ENCODE measurements at places on chromosomes 5 and 9. TPM values are rescaled to one million over a fixed set of nuclear protein-coding genes. Genes with fewer than 3 reads are reported as not detected.

GRCh38 chr5:165349735-165350134 lies 1844.3 kb downstream of the MAT2B start:
- no peak for DNase-seq

DNA sequence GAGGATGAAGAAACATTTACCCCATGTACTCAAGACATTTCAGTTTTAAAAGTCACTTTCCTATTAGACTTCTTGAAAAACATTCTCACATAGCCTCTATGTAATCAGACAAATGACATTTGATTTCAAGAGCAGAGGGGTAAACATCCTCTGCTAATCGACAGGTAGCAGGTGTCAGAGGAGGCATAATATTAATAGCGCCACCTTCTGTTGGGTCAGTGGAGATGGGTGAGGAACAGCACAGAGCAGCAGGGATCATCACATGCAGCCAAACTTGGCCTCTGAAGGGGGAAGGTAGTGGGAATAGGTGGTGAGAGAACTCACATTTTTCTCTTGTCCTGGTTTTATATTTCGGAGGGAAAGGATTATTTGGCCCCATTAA lies 3.3 kb upstream of the LSM11 start:
- peak; percentile 54 for DNase-seq

DNA sequence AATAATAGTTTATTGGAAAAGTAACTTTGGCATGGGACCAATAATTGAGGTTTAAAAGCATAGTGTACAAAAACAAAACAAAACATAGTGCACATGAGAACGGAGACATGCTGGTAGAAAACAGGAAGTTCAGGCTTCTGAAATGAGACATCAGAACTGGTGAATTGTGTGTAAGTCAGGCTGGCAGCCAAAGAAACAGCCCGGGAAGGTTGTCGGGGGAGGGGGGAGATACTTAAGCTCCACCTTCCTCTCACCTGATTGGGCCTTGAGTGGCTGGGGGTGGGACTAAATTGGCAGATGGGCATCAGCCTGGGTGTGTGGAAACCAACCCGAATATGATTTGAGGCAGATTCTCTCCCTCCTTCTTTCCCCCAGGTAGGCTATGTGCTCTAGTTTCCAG lies 256.3 kb downstream of the SMARCA2 start:
- DNase-seq: peak; percentile 42

DNA sequence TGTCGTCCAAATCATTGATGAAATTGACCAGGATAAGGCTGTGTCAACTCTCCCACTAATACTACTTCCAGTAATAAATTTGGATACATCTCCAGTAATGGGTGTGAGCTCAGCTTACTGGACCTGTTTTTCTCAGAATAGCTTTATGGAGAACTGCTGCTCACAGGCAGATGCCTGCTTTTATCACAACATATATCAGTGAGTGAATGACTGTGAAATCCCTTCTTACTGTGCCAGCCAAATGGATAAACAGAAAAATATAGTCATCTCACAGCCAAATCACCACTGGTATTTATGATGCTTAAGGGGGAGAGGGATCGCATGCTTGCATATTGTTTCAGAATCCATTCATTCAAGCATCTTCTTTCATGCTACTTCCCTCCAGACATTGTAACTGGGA lies 148.4 kb upstream of the PAPPA start:
- no peak for DNase-seq

GRCh38 chr5:113693701-113694100 lies 180.2 kb downstream of the YTHDC2 start:
- no peak for DNase-seq

GRCh38 chr5:169695919-169696490 lies 58.9 kb downstream of the DOCK2 start:
- DNase-seq: no peak

DNA sequence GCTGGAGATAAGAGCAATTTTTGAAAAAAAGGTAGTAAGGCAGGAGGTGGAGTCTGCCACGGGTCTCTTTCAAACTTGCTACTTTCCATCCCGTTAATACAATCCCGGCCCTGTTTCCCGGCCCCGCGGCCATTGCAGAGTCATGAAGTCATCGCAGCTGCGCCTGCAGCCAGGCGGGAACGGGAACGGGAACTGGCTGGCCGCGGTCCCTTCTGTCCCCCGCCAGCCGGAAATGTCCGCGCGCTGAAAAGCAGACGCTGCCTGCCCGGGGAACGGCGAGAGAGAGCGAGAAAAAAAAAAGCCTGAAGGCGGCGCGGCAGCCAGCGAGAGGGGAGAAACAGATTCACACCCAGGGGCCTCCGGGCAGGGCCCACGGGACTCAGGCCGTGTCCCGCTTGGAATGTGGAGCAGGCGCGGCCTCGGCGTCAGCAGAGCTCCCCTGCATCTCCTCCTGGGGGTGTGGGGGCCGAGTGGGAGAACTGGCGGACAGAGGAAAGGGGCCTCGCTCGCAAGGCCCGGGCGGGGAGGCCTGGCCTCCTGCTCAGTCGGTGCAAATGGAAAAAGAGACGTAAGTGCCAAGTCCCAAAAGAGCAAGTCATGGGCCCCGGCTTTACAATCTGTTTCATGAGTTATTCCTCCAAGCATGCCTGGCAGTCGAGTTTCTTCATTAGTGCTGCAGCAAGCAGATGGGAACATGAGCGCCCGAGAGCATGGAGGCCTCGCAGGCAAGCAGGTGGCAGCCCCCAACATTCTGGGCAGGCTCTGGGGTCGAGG lies 201.2 kb upstream of the GAS1 start:
- no peak for DNase-seq

- peak; percentile 69 for DNase-seq
Measured at GRCh38 chr5:10760096-10760920, 726 bp downstream of the DAP start.

DNA sequence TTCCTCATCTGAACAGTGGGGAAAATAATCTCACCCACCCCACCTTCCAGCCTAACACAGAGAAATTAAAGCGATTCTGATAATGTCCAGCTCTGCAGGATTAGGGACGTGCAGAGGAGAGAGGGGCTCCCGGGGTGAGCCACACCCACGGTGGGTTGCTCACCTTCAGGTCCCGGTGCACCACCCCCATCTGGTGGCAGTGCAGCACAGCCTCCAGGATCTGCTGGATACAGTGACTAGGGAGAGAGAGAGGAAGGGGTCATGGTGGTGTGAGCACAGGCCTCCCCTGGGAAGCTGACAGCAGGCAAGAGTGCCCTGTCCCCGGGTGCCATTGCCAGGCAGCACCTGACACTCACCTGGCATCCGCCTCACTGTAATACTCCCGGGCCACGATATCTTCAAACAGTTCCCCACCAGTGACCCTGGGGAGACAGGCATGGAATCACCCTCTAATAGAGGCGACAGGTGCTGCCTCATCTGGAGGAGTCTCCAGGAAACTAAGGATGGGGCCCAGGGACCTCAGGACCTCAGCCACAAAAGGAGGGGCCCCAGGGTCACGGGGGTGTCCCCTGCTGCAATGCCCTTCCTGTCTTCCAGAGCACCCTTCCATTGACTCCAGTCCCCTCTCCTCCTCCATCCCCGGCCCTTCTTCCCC lies 33.0 kb downstream of the CAMK2A start:
- no peak for DNase-seq

- peak; percentile 86 for DNase-seq
Measured at GRCh38 chr9:76369583-76369982, 24.6 kb downstream of the RFK start.

GRCh38 chr5:168076561-168076991 lies 214.9 kb upstream of the WWC1 start:
- DNase-seq: no peak

DNA sequence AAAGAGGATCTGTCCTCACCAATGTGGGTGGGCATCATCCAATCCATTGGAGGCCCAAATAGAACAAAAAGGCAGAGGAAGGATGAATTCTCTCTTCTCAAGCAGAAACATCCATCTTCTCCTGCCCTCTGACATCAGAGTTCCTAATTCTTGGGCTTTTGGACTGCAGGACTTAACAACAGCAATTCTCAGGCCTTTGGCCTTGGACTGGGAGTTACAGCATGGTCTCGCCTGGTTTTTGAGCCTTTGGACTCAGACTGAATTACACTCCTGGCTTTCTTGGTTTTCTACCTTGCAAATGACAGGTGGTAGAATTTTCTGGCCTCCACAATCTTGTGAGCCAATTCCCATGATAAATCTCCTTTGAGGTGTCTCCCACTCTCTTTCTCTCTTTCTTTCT lies 60.5 kb upstream of the CD180 start:
- no peak for DNase-seq

- no peak for DNase-seq
Measured at GRCh38 chr5:140242099-140242498, 60.8 kb downstream of the PFDN1 start.

GRCh38 chr9:108057421-108058134 lies 568.0 kb upstream of the KLF4 start:
- no peak for DNase-seq

- DNase-seq: no peak
Measured at GRCh38 chr5:89582768-89583339, 699.9 kb upstream of the MEF2C start.

GRCh38 chr5:100706776-100707175 lies 171.6 kb downstream of the FAM174A start:
- DNase-seq: peak; percentile 23

GRCh38 chr9:77945798-77946197 lies 85.8 kb downstream of the GNAQ start:
- DNase-seq: no peak

DNA sequence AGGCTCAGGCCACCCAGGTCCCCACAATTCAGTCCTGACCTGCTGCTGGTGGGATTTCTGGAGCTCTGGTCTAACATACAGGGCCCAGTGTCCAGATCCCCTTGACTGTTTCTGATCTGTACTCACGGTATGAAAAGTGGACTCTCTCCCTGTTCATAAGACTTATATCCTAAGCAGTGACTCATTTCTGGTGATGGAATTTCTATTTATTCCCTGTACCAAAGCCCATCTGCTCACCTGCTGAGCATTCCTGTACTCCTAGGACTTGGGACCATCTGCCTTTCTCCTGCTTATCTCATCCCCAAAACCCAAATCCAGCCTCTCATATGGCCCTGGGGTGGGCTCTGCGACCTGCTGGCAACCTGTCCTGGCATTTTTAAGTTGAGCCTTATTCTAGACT lies 86.6 kb downstream of the APBA1 start:
- no peak for DNase-seq

DNA sequence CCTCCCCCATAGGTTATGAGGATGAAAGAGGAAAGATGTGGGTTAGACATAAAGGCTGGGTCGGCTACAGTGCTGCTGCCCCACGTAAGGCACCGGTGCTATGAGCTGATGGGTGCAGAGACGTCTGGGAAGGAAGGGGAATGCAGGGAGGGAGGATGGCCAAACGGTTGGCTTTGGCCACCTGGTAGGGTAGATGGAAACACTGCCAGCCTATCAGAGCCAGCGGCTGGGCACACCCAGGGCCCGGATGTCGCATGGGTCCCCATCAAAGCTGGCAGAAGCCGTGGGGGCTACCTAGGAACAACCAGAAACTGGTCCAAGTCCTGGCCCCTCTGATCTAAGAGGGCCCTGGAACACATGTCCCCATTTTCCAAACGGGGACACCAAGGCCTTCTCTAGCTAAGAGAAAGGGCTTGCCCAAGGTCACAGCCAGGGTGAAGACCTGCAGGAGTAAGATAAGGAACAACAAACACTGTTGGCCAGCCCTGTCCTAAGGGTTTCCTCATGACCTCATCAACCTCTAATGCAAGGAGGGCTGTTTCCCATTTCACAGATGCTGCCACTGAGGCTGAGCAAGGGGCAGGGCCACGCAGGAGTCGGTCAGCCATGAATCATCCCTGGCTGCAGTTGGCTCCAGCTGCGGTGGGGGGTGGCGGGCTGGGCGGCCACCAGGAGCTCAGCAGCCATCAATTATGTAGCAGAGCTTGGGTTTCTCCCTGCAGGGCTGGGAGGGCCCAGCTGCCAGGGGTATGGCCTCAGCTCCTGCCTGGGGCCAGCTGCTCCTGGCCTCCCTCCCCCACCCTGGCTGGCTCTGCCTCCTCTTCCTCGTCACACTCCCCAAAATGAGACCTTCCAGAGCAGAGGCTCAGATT lies 4.9 kb downstream of the SH3GLB2 start:
- no peak for DNase-seq

- DNase-seq: no peak
Measured at GRCh38 chr5:126741361-126741760, 35.6 kb upstream of the LMNB1 start.

- no peak for DNase-seq
Measured at GRCh38 chr9:123346026-123346425, 10.0 kb upstream of the CRB2 start.

Gene CTXN3
- total RNA-seq: not detected

Gene CARD9
- total RNA-seq: 1.7 TPM

Gene SPATA31C1
- not detected for total RNA-seq

Gene NUTM2G
- not detected for total RNA-seq

Gene LCN1
- total RNA-seq: not detected

Gene SLC27A6
- not detected for total RNA-seq

Gene PCDHA8
- not detected for total RNA-seq

Gene DMRT3
- total RNA-seq: not detected

Gene TAF11L11
- not detected for total RNA-seq

Gene IL5
- total RNA-seq: not detected

Gene ANKRD55
- total RNA-seq: not detected

Gene KCNIP1
- total RNA-seq: not detected

Gene CAVIN4
- 0.68 TPM for total RNA-seq

Gene GZMA
- total RNA-seq: not detected

Gene FRRS1L
- total RNA-seq: not detected

Gene FOXD4L4
- 0.53 TPM for total RNA-seq

Gene IL9
- total RNA-seq: not detected

Gene ADRB2
- 4.6 TPM for total RNA-seq

Gene PCDHB7
- not detected for total RNA-seq

Gene IFNA5
- total RNA-seq: not detected
